ENCODE measurements at places on chromosomes 12 and 14. TPM values are rescaled to one million over a fixed set of nuclear protein-coding genes. Genes with fewer than 3 reads are reported as not detected.
A peak's percentile ranks its signal among the peaks of the same experiment; 100 is the strongest.

- no peak for DNase-seq
Measured at GRCh38 chr14:74148705-74149104, 63.9 kb downstream of the LIN52 start.

- no peak for DNase-seq
Measured at GRCh38 chr14:92902726-92903125, 20.2 kb upstream of the CHGA start.

GRCh38 chr12:91127306-91127705 lies 16.0 kb upstream of the LUM start:
- no peak for DNase-seq

GRCh38 chr12:109664402-109664801 lies 49.2 kb upstream of the FAM222A start:
- DNase-seq: no peak

DNA sequence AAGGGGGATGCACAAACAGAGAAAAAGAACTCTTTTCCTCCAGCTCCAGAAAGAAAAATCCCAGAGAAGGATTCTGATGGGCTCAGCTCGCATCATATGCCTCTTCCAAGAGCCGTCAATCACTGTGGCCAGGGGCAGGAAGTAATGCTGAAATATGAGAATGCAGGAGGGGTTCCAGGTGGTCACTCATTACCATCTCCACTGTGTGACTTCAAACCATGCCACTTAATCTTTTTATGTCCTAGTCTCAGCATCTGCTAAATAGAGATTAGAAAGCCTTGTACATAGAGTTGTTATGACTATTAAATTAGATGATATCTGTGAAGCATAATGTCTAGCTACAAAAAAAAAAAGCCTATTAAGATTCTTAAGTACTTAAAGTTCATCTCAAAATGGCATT lies 65.6 kb upstream of the FICD start:
- DNase-seq: no peak

GRCh38 chr12:70652451-70652850 lies 15.2 kb upstream of the PTPRB start:
- no peak for DNase-seq

DNA sequence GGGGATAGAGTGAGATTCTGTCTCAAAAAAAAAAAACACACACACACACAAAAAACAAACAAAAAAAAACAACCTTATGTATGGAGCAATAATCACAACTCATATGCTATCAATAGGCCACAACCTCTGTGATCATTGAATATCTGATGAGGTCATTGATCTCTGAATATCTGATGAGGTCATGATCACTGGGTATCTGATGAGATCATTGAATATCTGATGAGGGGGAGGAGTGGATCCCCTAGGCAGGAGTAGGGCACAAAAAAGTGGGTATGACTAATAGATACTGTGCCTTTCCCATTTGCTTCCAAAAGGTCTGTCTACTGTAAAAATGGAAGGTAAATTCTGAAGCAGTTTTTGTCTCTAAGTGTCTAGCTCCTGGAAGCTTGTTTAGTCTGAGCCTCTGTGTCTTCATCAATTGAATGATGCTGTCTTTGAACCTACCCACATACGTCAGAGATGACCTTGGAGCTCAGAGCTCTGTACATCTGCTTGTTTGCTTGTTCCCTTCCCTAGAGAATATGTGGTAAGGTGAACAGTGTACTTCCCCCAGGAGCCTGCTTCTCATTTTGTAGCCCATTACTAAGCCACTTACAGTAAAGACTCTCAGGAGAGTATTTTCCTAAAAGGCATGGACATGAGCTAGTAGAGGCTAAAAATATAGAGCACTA lies 13.6 kb downstream of the PAH start:
- no peak for DNase-seq

GRCh38 chr14:89728964-89729363 lies 225.6 kb downstream of the EFCAB11 start:
- DNase-seq: no peak

DNA sequence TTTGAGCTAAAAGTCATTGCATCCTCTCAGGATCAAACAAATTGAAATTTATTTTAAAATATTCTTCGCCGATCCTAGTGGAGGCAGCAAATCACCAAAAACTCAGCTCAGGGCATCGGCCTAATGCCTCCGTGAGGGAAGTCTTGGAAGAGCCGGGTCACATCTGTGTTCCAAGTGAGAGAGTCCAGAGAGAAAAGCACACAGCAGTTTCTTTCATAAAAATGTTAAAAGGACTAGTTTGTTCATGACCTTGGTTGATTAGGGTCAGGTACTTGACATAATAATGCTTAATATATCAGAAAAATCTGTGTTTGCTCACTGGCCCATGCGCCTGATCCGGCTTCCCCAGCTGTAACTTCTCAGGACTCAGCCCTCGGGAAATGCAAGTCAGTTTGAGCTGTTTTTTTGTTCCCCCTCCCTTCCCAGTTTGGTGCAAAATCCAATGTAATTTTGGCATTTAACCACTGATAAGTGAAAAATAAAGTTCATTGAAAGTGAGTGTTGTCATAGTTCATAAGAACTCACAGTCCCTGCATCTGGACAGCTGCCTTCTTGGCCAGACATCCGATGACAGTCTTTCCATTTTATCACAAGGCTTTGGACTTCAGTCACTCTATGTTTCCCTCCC lies 161.7 kb downstream of the CAND1 start:
- DNase-seq: peak; percentile 70

- DNase-seq: no peak
Measured at GRCh38 chr14:68922201-68922621, 56.9 kb downstream of the ACTN1 start.

- DNase-seq: no peak
Measured at GRCh38 chr12:106585521-106586277, 2.9 kb downstream of the RFX4 start.

- DNase-seq: no peak
Measured at GRCh38 chr12:12624498-12624992, 12.9 kb downstream of the CREBL2 start.

- DNase-seq: peak; percentile 89
Measured at GRCh38 chr12:132766380-132767085, 4.9 kb upstream of the ANKLE2 start.

GRCh38 chr12:11545484-11546330 lies 103.8 kb upstream of the ETV6 start:
- no peak for DNase-seq

The TIMELESS gene
- total RNA-seq: 4.0 TPM

The COX8C gene
- total RNA-seq: not detected

The GRIN2B gene
- total RNA-seq: 0.74 TPM

Data from left cardiac atrium (tissue), 4 donors.